ENCODE measurements at places on chromosomes 1 and 21.
A peak's percentile ranks its signal among the peaks of the same experiment; 100 is the strongest.

DNA sequence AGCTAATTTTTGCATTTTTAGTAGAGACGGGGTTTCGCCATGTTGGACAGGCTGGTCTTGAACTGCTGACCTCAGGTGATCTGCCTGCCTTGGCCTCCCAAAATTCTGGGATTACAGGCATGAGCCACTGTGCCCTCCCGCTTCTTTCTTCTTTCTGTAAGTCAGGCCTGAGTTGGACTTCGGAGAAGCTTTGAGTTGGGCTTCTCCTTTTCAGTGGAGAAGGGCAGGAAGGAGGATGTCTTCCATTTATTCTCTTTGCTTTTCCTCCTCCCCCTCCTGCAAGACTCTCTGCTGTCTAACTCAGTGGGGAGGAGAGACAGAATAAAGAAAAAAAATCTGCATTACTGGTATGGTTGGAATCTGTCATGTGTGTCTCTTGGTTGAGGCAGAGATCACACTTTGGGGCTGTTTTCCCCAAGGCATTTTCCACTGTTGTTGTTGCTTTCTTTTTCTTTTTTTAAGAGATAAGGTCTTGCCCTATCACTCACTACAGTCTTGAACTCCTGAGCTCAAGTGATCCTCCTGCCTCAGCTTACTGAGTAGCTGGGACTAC is 13.2 kb upstream of the DEGS1 start:
- no peak for DNase-seq

DNA sequence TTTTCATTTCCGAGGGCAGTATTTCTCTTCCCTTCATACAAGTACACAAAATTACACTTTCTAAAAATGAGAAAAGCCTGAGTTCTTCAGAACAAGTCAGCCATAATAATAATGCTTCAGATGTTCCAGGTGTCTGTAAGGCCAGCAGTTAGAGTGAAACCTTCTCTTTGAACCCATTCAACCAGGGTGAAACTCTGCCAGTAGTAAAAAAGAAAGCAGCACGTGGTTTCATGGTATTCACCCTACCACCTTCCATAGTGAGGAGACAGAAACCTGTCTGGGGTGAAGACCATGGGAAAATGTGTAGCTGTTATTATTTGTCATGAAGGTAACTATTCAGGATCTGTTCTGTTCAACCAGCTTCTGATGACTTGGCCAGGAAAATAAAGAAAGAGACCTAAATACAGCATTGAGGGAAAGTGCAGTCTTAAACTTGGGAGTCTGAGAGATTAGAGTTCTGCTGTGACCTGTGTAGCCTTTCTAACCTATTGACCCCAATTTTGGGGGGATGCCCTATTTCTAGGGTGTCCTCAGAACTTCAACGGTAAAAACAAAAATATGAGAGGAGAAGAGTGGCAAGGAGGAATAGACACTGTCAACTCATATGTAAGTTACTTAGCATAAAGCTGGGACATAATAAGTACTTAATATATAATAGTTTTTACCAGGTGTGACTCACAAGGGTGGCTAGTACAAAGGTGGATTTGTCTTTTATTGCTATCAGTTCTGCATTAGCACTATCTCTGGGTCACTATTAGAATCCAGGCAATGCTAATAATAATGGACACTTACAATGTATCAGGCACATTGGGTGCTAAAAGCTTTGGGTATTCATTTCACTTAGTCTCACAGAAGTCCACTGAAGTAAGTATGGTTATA is 70.0 kb upstream of the TNFSF4 start:
- DNase-seq, result no peak

DNA sequence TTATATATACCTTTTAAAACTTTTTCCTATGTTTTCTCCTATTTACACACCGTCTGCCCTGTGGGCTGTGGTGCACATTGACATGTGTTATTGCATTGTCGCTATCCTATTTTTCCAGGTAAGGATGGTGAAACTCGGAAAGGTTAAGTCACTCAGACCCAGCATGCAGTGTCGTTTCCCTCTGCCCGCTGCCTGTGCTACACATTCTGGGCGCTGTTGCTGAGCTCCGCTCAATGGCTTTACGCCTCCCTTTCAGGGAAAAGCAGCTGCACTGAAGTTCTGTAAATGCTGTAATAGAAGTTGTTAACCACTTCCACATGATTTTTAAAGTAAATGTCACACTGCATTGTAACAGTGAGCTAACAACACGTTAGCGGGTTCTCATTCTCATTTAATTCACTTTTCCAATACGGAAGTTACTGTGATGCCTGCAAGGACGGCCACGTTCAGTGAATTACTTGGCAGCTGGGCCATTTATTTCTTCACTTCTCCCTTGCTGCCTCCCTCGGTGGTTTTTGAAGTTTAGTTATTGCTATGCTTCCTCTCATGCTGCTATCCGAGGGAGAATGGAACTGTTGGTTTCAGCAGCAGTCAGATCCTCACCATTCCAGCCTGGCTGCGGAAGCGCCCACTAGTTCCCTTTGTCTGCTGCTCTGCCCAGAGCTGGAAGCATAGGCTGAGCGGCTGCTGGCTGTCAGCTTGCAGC is 288.7 kb downstream of the SPATA17 start:
- DNase-seq, result no peak

DNA sequence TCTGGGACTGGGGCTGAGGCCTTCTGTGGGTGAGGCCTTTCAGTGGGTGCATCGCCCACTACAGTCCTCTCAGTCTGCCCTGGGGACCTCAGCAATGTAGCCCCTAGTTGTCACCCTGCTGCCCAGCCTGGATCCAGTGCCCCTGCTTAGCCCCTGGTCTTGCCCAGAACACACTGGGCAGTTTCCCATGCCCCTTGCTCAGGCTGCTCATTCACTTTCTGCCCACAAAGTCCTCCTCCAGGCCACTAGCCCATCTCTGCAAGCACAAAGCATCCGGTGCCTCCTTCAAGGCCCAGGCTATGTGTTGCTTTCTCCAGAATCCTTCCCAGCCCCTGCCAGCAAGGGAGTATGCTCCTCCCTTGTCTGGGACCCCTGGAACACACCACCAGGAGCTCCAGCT is 5.4 kb upstream of the ADORA1 start:
- no peak for DNase-seq

- peak; percentile 70 for DNase-seq
Observed at GRCh38 chr1:154607609-154608396, at the start of gene ADAR. Gene ADAR, minus strand, starts transcription at chr1:154608186. Its CDS starts 180 bp downstream, at chr1:154608006.

DNA sequence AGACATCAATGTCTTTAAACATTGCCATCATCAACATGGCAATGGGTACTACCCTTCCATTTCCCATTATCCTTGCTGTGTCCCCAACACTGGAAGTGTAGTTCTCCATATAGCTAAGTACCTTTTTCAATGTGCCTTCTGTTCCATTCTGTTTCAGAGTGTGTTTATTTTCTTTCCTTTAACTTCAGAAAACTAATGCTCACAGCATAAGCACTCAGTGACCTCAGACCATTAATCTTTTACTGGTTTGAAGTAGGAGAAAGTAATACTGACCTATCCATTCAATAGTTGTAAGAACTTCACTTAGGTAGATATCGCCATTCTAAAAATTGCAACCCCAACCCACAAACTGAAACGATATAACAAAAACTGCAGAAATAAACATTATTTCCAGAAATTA is 37.8 kb downstream of the KCNJ15 start:
- DNase-seq, result no peak

GRCh38 chr1:107142666-107143065 is 1.8 kb downstream of the NTNG1 start:
- DNase-seq, result no peak

DNA sequence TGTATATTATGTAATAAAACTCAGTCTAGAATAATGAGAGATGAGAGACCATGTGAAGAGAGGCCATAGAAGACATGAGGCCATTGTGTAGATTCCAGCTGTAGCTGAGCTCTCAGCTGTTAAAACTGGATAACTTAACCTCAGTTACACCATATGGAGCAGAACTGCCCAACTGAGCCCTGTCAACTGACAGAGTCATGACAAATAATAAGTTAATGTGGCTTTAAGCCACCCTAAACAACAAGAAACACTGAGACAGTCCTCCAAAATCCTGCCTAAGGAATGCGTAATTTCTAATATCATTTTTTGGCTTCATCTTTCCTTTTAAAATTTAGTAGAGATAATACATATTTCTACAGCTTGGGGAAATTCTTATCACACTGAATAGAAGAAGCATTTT is 580.0 kb upstream of the RGS18 start:
- no peak for DNase-seq

GRCh38 chr1:61132176-61132638 is 49.8 kb downstream of the NFIA start:
- no peak for DNase-seq

GRCh38 chr1:52925571-52926005 is 1.5 kb upstream of the SCP2 start:
- DNase-seq, result no peak

GRCh38 chr1:169024800-169025271 is 81.7 kb upstream of the ATP1B1 start:
- DNase-seq, result no peak

DNA sequence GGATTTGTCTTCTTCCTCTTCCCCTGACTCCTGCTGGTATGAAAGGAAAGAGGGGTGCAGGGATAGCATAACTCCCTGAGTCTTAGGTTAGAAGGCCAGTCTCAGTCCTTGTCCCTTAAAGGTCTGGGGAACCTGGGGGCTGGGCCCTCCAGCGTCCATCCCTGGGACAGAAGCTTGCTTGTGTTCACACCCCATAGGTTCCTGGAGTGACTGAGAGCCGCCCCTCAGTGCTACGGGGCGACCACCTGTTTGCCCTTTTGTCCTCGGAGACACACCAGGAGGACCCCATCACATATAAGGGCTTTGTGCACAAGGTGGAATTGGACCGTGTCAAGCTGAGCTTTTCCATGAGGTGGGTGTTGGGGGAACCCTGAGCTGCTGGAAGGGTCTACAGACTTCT is 13.1 kb downstream of the RHOC start:
- no peak for DNase-seq

- DNase-seq, result no peak
Observed at GRCh38 chr1:67209521-67209920, 43.3 kb downstream of the IL23R start.

DNA sequence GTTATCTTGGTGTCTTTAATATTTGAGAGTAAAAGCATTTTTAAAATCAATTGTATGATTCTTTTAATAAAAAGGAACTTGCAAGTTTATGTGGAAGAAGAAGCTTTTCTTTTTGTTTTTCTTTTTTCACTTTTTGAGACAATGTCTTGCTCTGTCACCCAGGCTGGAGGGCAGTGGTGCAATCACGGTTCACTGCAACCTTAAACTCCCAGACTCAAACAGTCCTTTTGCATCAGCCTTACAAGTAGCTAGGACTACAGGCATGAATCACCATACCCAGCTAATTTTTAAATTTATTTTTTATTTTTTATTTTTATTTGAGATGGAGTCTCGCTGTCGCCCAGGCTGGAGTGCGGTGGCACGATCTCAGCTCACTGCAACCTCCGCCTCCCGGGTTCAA is 34.1 kb downstream of the CMPK1 start:
- no peak for DNase-seq

DNA sequence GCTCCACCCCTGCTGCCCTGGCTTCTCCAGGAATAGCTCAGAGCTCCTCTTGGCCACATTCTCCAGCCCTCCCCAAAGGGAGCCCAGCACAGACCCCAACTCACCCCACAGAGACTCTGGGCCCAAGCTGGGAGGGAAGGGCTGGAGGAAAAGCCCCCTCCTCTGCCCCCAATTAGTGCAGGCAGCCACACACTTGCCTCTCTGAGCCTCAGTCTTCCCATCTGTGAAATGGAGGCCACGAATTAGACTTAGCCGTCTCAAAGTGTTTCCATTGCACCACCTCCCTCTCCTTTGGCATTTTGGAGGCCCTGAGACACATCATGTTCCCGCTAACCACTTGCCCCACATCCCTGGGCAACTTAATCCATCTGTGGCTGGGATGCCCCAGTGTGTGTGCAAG is 108.0 kb downstream of the PAX7 start:
- no peak for DNase-seq

DNA sequence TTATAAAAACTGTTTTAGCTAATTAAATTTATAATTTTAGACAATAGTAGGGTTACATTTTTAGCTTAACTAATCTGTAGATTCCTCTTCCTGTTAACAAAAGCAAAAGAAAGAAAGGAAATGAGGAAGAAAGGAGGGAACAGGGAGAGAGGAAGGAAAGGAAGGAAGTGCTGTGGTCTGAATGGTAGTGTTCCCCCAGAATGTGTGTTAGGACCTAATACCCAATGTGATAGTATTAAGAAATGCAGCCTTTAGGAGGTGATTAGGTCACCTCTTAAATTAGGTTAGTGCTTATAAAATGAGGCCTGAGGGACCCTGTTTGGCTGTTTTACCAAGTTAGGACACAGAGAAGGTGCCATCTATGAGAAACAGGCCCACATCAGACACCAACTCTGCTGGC is 136.9 kb upstream of the SAMSN1 start:
- no peak for DNase-seq

DNA sequence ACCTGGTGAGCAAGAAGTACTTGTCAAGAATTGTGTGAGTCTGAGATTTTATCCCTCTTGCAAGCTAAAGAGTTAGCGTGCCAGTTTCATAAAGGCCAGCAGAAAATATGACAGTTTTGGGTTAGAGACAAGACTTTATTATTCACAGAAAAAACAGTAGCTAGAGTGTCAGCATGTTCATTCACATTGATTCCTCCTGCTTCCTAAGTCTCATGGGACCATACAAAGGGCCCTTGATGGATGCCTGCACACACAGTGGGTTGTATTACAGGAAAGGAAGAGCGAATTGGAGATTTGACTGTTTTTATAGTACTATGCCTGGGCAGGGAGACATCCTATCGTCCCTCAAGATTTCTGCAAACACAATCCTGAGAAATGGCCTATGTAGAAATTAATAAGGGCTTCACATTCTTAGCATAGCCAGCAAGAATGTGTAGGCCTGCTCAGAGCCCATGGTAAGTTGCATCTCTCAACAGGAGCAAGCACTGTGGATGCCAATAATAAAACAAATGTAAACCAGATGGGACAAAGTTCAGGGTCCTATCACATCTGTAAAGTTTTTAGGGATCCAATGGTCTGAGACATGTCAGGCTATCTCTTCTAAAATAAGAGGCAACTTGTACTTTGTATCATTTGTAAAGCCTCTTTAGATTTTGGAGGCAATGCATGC is 4.0 kb upstream of the ASPM start:
- no peak for DNase-seq

DNA sequence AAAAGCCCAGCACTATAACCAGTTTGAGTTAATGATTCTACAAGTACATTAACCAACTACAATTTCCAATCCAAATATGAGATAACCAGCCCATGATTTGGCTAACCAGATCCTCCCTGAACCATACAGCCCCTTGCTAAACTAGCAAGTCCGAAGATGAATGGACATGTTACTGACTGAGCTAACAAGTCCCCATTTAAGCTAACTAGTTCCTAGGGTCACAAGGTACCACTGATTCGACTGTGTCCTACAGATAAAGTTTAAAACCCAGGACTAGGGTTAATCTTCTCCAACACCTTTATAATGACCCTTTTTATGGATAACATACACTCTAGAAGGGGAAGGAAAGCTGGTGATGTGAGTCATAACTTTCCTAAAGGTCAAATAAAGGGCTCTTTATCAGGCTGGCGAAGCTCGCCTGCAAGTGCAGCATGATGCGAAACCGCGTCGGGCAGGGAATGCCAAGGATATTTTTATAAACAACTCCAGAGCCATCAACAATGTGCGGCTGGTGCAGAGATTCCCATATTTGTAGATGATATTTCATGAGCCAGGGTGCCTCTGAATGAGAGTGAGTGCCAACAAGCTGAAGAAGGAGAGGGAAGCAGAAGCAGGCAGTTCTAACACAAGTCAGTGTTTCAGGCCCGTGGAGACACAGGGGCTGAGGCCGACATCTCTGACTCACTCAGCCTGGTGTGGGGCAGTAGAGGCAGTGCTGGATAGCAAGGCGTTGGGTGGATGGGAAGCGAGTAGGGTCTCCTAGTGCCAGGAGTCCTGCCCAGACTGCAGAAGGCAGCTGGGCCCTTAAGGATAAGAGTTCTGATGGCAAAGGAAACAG is 75.6 kb upstream of the ROR1 start:
- peak; percentile 84 for DNase-seq

All from A549 (cell line).